Stimulated activated CD4-positive, alpha-beta T cell treated with anti-CD3 and anti-CD28 coated beads, Interleukin-1b, Interleukin-23, amount 100 ng/mL, for 48 hours (primary cell): ENCODE measurements at places on chromosomes 1 and 21.

- no peak for DNase-seq
Observed at GRCh38 chr1:114745291-114745690, 12.5 kb downstream of the CSDE1 start.

DNA sequence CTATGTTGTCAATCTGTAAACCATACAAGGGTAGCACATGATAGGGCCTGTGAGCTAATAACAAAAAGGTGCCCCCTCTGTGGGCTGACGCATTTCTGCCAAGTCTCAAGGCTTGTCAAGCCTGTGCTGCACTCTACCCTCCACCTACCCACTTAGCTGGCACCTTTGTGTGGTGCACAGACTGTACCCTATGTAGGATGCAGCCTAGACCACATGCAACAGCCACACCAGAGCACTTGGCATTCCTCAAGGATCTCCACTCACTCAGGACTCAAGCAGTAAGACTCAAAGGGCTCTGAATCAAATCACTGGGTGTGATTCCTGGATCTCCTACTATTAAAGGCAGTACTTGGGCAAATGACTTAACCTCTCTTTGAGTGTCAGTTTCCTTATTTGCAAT, 133.5 kb downstream of the BEND5 start:
- DNase-seq = no peak

DNA sequence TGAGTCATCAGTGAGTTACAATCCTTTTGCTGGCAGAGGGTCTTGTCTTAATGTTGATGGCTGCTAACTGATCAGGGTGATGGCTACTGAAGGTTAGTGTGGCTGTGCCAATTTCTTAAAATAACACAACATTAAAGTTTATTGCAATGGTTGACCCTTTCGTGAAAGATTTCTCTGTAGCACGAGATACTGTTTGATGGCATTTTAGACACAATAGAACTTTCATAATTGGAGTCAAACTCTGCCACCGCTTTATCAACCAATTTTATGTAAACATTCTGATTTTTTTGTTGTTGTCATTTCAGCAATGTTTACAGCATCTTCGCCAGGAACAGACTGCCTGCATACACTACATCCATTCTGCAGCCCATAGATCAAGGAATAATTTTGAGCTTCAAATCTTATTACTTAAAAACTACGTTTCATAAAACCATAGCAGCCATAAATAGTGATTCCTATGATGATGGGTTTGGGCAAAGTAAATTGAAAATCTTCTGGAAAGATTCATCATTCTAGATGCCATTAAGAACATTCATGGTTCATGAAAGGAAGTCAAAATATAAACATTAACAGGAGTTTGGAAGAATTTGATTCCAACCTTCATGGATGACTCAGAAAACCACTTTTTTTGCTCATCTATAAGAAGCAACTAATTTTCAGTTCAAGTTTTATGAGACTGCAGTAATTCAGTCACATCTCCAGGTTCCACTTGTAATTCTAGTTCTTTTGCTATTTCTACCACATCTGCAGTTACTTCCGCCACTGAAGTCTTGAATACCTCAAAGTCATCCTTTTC, 85.9 kb downstream of the TYW3 start:
- DNase-seq = no peak

- DNase-seq = no peak
Observed at GRCh38 chr1:183155939-183156338, 30.1 kb upstream of the LAMC2 start.

GRCh38 chr1:36109041-36109679, 15.9 kb downstream of the COL8A2 start:
- DNase-seq = peak; percentile 40

DNA sequence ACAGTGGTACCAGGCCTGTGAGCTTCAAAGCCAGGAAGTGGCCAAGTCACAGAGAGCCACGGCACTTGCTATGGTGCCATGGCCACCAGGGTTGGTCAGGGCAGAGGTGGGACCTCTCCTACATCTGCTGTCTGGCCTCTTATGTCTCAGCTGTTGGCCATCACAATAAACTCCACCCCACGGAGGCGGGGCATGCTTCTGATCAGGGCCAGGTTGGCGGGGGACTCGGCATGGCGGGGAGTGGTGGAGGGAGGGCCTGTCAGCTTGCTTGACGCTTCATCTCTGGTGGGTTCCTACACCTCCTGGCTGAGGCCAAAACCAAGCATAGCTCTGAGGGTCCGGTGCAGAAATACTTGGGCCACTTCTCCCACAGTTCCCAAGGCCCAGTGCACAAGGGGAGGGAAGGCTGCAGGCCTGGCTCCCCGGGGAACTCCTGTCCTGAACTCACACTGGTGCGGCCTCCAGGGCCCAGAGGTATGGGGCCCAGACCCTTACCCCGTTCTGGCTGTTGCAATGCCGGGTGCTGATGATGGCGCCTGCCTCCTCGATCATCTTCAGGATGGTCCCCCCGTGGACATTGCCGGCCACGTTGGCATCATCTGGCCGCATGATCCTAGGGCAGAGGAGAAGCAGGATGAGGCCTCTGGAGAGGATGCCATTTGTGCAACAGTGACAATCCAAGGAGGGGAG, 44.2 kb downstream of the ACOT7 start:
- DNase-seq = no peak

GRCh38 chr1:50493710-50494109, 70.5 kb upstream of the DMRTA2 start:
- no peak for DNase-seq

DNA sequence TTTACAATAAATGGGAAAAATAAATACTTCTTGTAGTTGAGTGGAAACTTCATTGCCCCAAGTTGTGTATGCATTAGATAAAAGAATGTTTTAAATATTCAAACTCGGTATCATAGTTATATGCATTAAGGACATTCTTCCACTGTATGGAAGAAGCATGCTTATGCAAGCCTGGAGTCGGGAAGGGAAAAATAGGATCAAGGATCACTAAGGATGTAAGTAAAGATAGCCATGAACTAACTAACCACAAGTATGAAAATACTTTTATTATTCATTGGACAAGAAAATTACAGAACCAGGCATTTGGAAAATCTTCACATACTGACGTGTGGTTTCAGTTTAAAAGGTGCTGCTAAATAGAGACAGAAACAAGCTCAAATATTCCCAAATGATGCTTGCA, 26.9 kb upstream of the DPYD start:
- no peak for DNase-seq

- no peak for DNase-seq
Observed at GRCh38 chr1:245019910-245020486, 134.8 kb upstream of the KIF26B start.

DNA sequence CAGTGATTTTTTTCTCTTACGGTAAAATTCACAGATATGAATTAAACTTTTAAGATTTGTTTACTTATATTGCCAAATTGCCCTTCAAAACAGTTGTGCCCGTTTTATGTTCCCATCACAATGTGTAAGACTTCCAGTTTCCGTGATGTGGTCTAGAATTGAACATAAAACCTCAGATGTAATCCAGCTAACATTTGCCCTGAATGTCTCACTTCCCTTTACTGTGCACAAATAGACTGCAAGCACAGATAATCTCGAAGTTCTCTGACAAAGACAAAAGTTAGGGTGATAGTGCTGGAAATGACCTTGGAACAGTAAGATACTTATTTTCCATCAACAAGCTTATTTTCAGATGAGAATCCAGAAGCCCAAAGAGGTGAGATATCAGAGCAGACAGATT, 177.5 kb downstream of the ZZZ3 start:
- DNase-seq = no peak

- no peak for DNase-seq
Observed at GRCh38 chr1:59617434-59617833, 197.3 kb upstream of the HOOK1 start.

DNA sequence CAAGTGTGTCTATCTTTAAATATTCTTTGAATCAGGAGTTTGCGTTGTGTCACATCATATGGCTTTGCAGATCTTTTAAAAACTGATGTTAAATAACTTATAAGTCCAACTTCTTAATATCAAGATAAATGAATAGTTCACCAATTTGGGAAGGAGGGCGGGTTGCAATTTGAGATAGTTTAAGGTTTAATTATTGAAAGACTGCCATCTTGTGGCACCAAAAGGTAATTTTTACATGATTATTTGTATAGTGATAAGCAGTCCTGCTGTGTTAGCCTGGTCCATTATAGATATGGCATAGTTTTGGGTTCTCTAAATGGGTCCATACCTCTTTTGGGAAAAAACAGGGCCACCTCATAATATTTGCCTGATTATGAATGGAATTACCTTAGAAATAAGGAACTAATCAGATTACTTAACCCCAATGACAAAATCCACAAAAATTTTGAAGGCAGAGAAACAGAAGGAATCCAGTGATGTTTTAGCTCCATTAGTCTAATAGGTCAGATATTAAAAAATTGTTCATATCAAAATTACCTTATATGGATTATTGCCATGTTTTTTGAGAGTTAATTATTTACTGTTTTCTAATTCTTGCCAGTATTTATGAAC, 64.3 kb downstream of the PRKAA2 start:
- no peak for DNase-seq
